ENCODE measurements at places on chromosomes 13 and 19.

GRCh38 chr19:18780081-18780480 lies 11.0 kb downstream of the COMP start:
- no peak for DNase-seq

DNA sequence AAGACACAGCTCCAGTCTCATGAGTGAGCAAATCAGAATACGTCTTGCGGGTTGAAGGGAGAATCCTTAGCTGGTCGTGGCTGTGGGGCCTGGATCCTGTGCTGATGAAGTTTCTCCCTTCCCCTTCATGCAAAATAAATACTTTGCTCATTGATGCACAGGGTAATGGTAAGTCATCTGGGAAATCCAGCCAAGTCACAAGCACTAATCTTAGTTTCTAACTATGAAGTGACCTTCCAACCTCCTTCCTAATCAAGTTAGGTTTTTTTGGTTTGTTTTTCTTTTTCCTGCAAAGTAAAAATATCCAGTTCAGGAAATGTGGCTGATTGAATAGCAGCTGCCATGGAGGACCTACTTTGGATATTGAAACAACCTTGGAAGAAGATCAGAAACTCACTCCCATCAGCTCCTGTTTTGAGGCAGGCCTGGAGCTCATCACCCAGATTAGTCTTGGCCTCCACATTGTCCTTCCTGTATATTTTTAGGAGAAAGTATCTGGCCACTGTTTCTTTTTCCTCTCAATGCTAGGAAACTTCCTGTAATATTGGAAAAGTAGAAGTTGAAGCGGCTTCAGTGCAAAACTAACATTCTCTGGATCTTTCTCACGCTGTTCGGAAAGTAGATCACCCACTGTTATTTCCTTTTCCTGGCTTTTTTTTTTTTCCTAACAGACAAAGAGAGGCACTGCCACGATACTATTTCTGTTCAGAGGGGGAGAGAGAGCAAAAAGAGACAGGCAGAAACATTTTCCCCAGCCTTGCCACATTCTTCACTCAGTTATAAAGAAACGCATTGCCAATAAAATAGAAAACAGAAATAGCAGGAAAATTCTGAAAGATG lies 12.3 kb upstream of the ARL11 start:
- DNase-seq, result no peak

DNA sequence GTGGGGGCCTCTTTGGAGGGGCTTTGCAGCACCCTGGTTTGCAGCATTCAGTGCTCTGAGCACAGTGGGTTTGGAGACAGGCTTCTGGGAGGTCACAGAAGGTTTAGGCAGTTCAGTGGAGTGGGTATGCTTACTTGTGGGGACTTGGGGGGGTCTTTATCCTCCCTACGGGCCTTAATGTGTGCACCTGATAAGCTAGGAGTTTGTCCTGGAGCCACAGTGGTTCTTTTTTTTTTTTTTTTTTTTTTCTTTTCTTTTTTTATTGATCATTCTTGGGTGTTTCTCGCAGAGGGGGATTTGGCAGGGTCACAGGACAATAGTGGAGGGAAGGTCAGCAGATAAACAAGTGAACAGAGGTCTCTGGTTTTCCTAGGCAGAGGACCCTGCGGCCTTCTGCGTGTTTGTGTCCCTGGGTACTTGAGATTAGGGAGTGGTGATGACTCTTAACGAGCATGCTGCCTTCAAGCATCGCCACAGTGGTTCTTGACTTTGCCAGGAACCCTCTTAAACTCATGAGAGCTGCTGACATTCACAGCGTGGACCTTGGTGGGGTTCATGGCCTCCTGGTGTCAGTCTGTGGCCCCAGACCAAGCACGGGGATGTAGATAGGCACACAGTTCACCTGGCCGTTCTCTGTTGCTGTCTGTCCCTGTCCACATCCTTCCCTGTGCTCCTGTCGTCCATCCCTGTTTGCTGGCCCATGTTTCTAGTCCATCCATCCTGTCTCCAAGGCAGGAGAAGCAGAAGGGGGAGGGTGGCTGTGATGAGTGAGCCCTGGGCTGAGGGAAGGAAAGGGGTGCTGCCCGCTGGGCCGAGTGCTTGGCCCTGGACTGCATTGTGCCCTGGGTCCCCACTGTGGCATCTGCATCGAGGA lies 2.7 kb downstream of the EGLN2 start:
- DNase-seq, result no peak

DNA sequence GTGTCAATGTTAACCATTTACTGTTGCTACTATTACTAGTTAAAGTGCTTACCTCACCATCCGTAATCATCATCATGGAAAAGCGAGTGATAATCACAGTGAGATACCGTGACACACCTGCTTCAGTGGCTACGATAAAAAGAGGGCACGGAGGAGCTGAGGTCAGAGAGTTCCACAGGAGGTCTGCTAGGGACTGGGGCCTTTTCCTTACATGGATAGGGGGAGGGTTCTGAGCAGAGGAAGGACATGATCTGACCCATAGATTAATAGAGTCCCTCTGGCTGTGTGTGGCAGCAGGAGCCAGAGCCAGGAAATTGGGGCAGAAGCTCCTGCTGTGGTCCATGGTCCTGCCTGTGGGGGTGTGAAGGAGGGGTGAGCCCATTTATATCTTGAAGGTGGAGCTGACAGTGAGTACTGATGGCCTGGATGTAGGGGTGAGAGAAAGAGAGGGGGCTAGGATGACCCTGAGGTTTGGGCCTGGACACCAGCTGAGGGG lies 136.7 kb downstream of the SIPA1L3 start:
- no peak for DNase-seq

GRCh38 chr13:24271601-24272451 lies 37.6 kb upstream of the C1QTNF9 start:
- peak; percentile 61 for DNase-seq

DNA sequence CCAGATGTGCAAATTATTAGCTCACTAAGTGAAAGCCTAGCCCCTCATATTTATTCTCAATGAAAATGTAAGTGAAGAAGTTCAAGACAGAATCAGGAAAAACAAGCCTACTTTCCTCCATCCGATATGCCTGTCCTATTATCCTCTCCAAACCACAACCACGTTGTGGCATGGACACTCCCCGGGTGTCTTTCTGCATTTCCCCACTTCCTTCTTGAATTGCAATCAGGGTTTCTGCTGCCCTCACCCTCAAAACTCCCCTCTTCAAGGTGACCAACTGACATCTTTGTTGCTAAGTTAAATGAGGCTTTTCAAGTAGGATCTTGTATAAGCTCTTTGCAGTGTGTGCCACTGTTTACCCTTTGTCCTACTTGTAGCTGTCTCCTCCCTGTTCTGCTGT lies 11.8 kb downstream of the SLC25A30 start:
- no peak for DNase-seq

DNA sequence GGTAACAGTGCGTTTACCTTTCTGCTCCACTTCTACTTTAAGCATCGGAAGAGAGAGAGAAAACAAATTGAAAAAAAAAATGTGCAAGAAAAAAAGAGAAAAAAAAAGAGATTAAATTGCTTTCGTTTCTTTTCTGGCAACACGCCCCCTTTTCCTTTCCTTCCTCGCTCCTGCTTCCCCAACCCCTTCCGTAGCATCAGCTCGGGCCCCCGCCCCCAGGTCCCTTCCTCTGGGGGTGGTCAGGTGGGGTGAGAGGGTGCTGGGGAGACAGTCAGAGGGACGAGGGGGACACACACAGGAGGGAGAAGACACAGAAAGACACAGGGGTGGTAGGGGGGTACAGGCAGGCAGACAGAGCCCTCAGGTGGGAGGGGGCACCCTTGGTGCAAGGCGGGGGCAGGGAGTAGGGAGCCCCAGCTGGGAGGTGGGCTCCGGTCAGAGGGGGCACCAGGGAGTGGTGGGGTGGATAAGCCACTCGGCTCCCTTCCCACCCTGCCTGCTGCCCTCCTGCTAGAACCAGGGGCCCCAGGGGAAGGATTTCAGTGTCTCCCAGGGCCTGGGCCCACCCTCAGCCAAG lies 30.7 kb upstream of the ASF1B start:
- DNase-seq, result no peak

GRCh38 chr13:65841156-65841555 lies 1389.0 kb downstream of the PCDH9 start:
- DNase-seq, result no peak

DNA sequence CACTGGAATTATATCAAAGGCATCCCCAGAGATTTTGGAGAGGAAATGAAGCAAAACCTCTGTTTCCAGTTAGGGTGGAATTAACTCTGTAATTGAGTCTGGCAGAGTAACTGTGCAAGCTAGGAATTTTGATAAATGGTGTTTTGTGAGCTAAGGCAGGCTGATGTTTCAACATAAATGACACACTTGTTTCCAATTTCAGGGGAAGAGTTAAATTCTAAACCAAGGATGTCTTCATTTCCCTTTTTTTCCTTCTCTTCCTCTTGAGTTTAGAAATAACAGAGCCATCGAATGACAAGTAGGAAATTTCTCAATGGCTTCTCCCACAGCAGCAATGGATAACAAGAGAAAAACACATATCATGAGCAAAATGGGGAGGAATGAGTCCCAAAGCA lies 131.2 kb downstream of the IRS2 start:
- no peak for DNase-seq

DNA sequence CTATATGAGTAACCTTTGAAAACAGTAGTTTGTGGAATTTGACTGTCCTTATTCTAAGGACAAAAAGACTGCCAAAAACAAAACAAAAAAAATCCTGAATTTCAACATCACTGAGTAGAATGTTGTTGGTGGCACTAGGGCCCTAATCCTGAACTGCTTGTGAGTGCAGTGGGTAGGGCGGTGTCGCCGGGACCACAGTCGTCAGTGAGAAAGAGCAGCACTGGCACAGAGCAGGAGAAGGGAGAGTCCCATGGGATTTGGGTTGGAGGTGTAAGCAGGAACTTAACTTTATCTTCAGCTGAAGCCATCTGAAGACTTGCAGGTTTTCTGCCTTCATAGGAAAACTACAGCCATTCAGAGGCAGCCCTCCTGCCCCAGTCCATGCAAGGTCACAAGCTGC lies 5.6 kb downstream of the PCID2 start:
- DNase-seq, result no peak
